ELR (cell line): ENCODE measurements at places on chromosomes 7 and 10.

DNA sequence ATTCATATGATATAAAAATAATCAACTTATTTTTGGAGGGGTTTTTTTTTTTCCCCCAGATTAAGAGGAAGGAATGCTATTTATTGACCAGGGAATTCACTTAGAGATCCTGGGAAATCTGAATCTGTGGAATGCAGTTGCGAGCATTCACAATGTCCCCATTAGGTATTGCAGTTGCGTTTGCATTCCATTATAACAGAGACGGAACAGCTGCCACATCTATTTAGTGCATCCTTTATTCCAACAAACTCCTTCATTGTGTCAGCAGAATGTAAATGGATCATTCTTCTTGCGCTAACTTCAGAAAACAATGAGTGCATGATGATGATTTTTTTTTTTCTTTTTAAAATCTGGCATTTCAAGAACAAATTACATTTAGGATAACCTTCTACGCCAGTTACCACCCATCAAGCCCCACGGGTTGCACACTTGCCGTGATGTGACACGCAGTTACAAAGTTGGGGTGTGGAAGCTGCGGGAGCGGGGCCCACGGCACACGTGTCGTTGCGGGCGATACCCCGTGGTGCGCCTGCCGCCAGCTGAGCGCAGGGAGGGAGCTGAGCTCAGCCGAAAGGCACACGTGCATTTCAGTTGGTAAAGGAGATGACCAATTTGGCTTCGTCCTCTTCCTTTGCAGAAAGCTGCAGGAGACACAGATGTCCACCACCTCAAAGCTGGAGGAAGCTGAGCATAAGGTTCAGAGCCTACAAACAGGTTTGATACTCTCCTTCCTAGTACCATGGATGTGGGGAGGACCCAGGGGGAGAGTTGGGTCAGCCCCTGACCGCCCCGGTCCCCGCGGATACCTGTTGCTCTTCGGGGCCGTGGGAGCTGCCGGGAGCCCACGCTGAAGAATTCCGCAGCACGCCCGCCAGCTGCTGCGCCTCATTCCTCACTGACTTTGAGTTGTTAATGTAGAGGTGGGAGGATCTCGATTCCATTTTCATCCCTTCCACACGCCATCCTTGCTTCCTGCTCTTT lies 175.3 kb upstream of the SH2B2 start:
- DNase-seq, result no peak

GRCh38 chr7:144386741-144387140 lies 16.8 kb downstream of the NOBOX start:
- no peak for DNase-seq

- peak; percentile 42 for DNase-seq
Observed at GRCh38 chr10:34821587-34822585, 6.8 kb upstream of the PARD3 start.

GRCh38 chr10:24952143-24952706 lies at the start of gene PRTFDC1:
TSS of gene PRTFDC1 (minus strand) at chr10:24952606. CDS start at chr10:24952575, 31 bp downstream.
- DNase-seq, result peak; percentile 60

- no peak for DNase-seq
Observed at GRCh38 chr7:28406192-28406591, 6.1 kb upstream of the CREB5 start.

DNA sequence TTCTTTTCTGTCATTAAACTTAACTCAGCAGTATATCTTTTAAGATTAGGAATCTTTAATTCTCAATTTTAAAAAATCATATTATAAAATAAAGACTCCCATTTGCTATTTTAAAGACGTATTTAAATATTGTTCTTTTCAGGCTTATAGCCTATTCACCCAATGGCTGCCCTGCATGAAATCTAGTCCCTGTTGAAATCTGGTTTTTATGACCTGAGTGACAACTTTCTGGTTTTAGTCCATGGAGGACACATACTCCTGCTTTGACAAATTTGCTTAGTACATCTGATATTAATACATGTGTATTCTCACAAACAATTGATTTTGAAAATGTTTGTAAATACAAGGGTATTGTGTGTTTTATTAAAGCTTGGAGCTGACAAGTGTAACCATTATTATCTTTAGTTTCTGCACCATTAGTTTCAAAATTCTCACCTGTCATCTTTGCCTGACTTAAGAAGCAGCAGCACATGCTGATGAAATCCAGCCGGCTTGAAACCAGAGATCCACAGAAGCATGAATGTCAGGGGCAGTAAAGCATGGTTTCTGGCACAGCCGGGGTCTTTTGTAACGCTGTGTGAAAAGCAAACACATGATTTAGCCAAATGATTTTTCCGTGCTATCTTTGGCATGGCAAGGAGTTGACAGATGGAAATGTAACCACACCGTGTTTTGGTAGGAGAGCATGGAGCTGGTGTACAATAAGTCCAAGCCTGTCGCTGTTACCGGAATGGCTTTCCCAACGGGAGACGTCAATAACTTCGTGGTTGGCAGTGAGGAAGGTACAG lies 262.8 kb downstream of the DYNC1I1 start:
- DNase-seq, result no peak

GRCh38 chr7:99693427-99694200 lies 13.8 kb upstream of the CYP3A5 start:
- DNase-seq, result no peak

DNA sequence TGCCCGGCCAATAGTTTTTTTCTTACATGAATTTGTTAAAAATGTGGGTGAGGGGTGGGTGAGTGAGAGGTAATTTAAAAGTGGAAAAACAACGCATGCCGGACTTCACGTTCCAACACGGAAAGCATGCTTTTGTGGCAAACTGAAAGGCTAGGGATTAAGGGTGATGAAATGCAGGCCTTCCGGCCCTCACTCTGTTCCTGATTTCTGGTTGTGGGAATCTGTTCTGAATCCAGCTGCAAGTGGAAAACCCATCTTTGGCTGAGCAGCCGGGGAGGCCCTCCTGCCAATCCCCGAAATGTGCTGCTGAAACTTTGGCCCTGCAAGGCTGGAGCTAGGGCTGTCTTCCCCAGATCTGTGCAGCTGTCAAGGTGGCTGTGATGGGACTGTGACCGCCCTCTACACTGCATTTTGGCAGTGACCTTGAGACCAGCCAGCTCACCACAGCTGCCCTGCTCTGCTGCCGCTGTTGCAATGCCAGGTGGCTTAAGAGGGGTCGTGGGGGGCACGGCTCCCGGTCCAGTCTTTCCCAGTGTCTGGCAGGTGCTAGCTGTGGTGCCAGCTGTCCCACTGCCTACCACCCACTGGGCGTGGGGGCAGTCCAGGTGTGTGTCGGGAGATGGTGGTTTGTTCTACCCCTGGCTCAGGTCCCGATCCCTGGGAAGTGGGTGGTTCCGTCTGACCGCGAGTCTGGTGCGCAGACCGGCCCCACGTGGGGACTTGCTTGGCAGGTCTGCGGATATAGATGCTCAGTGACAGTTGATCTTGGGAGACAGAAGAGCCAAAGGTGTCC lies 39.0 kb downstream of the TET1 start:
- no peak for DNase-seq

GRCh38 chr10:76523246-76523645 lies 1091.8 kb downstream of the LRMDA start:
- DNase-seq, result no peak

DNA sequence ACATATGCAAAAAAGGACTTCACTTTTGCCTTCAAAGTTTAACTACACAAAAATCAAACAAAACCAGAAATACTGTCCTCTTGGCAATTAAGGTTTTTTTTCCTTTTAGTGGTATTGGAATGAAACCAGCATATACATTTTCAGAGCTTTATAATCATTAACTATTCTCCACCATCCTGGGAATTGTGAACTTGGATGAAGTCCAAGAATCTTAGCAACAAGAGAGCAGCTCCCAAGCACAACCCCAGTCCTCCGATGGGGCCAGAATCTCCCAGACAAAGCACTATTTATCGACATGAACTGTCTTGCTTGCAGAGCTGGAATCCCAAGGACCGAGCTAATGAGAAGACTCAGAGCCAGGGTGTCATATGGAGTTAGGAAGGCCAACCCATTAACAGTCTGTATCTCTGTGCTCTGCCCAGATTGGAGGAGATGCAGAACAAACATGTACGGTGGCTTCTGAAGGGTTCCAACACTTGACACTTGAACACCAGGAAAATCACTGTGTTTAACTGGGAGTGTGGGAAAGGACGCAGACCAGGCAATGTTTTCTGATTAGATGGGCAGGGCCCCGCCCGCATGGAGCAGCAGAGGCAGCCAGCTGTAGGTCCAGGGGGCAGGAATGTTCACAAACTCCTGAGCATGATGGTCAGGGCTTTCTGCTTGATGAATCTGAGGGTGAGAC lies 35.5 kb downstream of the PPP1R3C start:
- no peak for DNase-seq

DNA sequence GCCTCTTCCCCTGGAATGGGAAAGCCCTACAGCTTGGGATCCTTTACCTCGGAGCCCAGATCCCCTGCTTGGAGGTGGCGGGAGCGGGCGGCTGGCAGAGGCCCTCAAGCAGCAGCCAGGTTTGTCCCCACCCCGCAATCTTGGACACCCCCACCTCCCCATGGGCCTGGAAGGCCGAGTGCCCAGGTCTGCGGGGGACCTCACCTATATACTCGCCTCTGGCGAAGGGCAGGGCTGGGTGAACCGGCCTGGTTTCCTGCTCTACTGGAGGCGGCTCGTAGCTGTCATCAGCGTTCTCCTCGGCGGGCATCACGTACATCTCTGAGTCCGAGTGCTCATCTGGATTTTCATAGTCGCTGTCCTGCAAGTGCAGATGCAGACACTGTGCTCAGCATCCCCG lies 44.2 kb downstream of the BLNK start:
- DNase-seq, result no peak

DNA sequence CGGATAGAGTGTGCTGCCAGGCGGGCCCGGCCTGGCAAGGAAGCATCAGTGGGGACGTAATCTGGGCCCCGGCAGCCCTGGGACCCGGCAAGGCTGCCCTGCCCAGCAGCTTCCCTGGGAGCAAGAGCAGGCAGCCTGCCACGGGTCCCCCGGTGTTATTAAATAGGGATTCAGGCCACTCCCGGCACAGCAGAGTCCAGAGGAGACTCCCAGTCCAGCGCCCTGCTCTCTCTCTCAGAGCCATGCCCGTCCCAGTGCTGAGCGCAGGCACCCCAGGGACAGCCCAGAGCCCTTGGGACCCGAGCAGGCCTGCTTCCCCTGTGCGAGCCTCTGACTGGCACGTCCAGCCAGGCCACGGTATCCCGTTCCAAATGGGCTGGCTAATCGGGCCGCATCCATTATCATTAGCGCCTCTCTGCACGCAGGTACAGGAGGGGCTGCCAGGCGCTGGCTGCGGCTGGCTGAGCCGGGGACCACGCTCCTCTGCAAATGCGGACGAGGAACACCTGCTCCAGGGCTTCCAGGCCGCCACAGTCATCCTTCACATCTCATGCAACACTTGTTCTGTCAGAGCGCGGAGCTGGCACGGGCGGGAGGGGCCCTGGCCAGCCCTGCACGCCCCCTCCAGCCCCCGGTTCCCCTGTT lies 344.2 kb upstream of the MKI67 start:
- DNase-seq, result no peak

DNA sequence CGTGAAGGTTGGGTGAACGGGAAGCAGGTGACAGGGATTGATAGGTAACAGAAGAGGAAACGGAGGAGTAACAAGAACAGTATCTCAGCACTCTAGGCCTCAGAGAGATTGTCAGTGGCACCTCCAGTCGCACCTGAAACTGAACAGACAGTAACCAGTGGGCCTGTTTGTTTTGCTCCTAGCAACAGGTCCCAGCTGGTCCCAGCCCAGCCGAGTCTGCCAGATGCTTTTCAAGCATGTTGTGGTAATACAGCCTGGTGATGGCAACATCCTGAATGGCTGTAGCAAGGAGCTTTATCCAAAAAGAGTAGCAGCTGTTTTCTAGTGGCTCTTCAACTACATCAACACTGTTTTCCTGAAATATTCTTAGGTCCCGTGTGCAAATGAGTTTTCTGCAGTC lies 4.7 kb downstream of the CACNB2 start:
- no peak for DNase-seq

- peak; percentile 50 for DNase-seq
Observed at GRCh38 chr7:39838326-39838725, 111.7 kb upstream of the CDK13 start.

- DNase-seq, result no peak
Observed at GRCh38 chr10:119055472-119055871, 25.1 kb downstream of the EIF3A start.

DNA sequence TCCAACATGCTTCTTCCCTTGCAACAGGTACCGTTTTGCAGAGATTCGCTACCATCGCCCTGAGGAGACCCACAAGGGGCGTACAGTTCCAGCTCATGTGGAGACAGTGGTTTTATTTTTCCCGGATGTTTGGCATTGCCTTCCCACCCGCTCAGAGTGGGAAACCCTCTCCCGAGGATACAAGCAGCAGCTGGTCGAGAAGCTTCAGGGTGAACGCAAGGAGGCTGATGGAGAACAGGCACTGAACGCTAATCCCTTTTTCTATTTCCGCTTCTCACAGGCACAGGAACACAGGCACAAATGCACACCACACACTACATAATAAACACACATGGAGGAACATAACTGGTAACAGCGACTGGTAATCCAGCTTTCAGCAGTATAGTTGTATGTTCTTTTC lies 35.2 kb downstream of the CCAR1 start:
- DNase-seq, result no peak

DNA sequence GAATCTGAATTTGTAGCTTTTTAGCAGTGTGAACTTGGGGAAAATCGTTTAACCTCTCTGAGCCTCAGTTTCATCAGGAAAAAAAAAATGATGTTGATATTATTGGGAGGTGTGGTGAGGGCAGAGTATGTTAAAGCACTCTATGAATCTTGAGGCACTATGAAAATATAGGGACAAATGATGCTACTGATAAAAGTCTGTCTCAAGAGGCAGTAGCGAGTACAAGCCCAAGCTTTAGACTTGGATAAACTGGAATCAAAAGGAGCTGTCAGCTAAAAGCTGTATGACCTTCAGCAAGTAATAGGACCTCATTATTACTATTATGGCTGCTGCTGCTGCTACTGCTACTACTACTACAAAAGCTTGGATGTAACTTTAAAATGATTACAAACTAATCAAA lies 8.4 kb downstream of the ZNF277 start:
- DNase-seq, result no peak

- no peak for DNase-seq
Observed at GRCh38 chr7:135884495-135885232, 92.5 kb downstream of the MTPN start.

GRCh38 chr7:159027056-159027788 lies 117.4 kb downstream of the VIPR2 start:
- DNase-seq, result peak; percentile 6

- DNase-seq, result no peak
Observed at GRCh38 chr10:75356484-75356883, 45.1 kb downstream of the ZNF503 start.

GRCh38 chr10:77234599-77234998 lies 403.0 kb downstream of the KCNMA1 start:
- no peak for DNase-seq

DNA sequence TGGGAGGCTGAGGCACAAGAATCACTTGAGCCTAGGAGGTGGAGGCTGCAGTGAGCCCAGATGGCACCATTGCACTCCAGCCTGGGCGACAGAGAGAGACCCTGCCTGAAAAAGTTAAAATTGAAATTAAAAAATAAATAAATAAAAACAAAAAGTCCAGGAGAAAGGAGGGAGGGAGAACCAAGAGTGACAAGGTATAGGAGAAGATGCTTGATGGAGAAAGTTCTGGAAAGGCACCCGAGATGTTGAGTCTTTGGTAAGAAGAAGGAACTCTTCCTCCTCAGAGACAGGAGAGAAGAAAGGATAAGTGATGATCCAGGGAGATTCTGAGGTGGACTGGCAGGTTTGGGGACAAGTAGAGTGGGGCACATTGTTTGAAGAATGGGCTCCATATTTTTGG lies 17.4 kb upstream of the LBX1 start:
- DNase-seq, result no peak
